ENCODE measurements at places on chromosomes 12 and 14. TPM values are rescaled to one million over a fixed set of nuclear protein-coding genes. Genes with fewer than 3 reads are reported as not detected.

DNA sequence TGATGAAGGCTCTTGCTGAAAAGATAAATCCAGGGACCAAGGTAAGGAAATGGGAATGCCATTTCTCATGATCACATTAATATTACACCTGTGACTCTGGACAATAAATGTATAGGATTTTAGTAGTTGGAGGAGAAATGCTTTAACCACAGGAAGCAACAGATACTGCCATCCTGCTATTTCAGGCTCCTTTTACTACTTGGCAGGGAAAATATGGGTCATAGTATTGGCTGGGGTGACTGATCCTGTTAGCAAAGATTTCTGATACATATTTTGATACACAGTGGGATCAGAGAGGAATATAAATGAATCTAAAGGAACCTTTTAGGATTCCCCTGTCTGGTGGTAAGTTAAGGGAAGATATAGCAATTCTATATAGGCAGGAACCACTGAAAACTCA, 115.0 kb downstream of the IGF1 start:
- H3K4me3 ChIP-seq, result no peak overlapping the region
- H3K36me3 ChIP-seq, result no peaks in the 10 kb centered on the region
- no peak overlapping the region for H3K27ac ChIP-seq
- no peaks in the 10 kb centered on the region for H3K27me3 ChIP-seq

GRCh38 chr14:44151130-44151820, 355.8 kb downstream of the FSCB start:
- H3K27ac ChIP-seq, result no peak overlapping the region
- no peaks in the 10 kb centered on the region for H3K4me1 ChIP-seq
- no peak overlapping the region for H3K4me3 ChIP-seq
- no peaks in the 10 kb centered on the region for H3K36me3 ChIP-seq
- H3K27me3 ChIP-seq, result no peaks in the 10 kb centered on the region
- no peak for DNase-seq

DNA sequence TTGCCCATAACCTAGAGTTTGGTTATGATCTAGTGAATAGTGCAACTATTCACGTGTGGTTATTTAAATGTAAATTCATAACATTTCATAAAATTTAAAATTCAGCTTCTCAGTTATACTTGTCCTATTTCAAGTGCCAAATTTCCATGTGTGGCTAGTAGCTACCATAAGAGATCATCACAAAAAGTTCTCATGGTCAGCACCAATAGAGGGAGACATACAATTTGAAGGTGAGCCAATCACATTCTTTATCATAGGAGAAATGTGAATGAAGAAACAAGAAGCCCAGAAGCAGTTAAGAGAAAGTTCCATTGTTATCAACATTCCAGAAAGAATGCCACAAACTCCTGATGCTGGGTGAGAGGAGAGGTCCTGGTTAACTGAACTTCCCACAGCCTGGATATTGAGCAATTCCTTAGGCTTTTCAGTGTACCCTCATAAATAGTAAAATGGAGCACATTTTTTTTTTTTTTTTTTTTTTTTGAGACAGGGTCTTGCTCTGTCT, 892.9 kb upstream of the USP15 start:
- H3K4me3 ChIP-seq, result no peak overlapping the region
- H3K27ac ChIP-seq, result no peak overlapping the region
- no peaks in the 10 kb centered on the region for H3K36me3 ChIP-seq
- no peak for DNase-seq
- H3K4me1 ChIP-seq, result no peaks in the 10 kb centered on the region

- H3K27me3 ChIP-seq, result peaks cover 34% of the 10 kb centered on the region
- H3K4me1 ChIP-seq, result peaks cover 7% of the 10 kb centered on the region
- H3K36me3 ChIP-seq, result no peaks in the 10 kb centered on the region
Measured at GRCh38 chr14:97036086-97036852, 239.1 kb downstream of the VRK1 start.

DNA sequence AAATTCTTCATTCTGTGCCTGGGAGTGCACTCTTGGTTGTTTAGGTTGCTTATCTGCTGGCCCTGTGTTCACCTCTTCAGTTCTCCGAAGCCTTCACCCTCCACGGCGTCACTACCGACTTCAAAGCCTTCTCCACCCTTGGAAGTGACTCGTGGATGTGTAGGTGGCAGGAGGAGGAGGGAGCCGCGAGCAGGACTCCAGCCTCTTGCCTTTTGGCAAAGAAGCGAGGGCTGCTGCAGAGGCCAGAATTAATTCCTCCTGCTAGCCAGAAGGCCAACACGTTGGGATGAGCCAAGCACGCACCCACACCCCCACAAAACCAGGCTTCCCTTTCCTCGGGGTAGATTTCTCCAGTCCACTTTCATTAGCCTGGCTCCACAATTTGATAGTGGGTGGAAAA, 86.5 kb downstream of the TBX5 start:
- no peak overlapping the region for H3K4me3 ChIP-seq
- no peak overlapping the region for H3K27ac ChIP-seq
- H3K27me3 ChIP-seq, result peaks cover 4% of the 10 kb centered on the region

GRCh38 chr12:79420146-79420618, 270.6 kb downstream of the PAWR start:
- H3K4me1 ChIP-seq, result peaks cover 46% of the 10 kb centered on the region
- H3K27me3 ChIP-seq, result no peaks in the 10 kb centered on the region
- no peaks in the 10 kb centered on the region for H3K36me3 ChIP-seq

GRCh38 chr12:27505109-27505508, 18.9 kb upstream of the PPFIBP1 start:
- H3K36me3 ChIP-seq, result no peaks in the 10 kb centered on the region
- H3K4me1 ChIP-seq, result no peaks in the 10 kb centered on the region
- no peaks in the 10 kb centered on the region for H3K27me3 ChIP-seq

DNA sequence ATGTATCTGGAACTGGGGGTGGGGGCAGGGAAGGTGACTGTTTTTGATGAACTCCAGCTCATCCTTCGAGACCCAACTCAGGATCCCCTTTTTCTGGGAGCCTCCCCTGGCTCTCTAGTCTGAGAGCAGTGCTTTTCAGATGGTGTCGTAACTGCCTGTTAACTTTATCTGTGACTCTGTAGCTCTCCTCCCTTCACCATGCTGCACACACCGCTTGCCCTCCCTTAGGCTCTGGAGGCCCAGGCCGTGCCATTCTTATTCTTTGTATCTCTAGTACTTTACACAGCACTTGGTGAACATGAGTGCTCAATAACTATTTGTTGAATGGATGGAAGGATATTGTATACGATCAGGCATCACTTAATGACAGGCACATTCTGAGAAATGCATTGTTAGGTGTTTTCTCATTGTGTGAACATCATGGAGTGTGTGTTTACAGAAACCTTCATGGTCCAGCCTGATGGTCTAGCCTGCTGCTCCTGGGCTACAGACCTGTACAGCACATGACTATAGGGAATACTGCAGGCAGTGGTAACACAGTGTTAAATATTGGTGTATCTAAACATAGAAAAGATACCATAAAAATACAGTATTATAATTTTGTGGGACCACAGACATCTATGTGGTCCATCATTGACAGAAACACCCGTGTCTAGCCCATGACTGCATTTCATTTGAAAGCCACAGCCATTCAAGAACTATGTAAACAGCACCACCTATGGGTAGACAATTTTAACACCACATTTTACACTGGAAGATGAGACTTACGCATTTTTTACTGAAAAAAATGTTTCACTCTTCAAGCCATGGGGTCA, 91.8 kb downstream of the EML1 start:
- H3K36me3 ChIP-seq, result no peaks in the 10 kb centered on the region
- H3K27me3 ChIP-seq, result no peaks in the 10 kb centered on the region
- H3K27ac ChIP-seq, result no peak overlapping the region
- no peak for DNase-seq
- H3K4me1 ChIP-seq, result peaks cover 5% of the 10 kb centered on the region
- no peak overlapping the region for H3K4me3 ChIP-seq

GRCh38 chr14:98754343-98755020, 517.5 kb downstream of the BCL11B start:
- no peaks in the 10 kb centered on the region for H3K27me3 ChIP-seq
- no peak overlapping the region for H3K27ac ChIP-seq
- no peaks in the 10 kb centered on the region for H3K36me3 ChIP-seq
- no peaks in the 10 kb centered on the region for H3K4me1 ChIP-seq

ISM2 gene
- total RNA-seq, result not detected

GPD1 gene
- total RNA-seq, result 60.0 TPM

TMEM121 gene
- total RNA-seq, result 2.5 TPM

AKAP6 gene
- 4.2 TPM for total RNA-seq

LRCOL1 gene
- not detected for total RNA-seq
